Caki2 (cell line): ENCODE measurements at places on chromosomes 6 and 20.

GRCh38 chr20:37878835-37879599 lies 23.9 kb upstream of the VSTM2L start:
- no peak for DNase-seq

DNA sequence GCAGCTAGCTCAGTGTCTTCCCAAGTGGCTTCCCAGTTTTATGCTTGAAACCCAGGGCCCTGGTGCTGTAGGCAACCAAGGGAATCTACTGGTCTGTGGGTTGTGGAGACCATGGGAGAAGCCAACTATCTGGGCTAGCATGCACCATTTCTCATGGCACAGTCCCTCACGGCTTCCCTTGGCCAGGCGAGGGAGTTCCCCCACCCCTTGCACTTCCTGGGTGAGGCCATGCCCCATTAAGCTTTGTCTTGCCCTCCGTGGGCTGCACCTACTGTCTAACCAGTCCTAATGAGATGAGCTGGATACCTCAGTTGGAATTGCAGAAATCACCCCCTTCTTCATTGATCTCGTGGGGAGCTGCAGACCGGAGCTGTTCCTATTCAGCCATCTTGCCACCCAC lies 1152.0 kb downstream of the KHDRBS2 start:
- no peak for DNase-seq

- DNase-seq, result peak; percentile 57
These were observed 100.0 kb upstream of the CITED2 start for GRCh38 chr6:139474145-139475108.

DNA sequence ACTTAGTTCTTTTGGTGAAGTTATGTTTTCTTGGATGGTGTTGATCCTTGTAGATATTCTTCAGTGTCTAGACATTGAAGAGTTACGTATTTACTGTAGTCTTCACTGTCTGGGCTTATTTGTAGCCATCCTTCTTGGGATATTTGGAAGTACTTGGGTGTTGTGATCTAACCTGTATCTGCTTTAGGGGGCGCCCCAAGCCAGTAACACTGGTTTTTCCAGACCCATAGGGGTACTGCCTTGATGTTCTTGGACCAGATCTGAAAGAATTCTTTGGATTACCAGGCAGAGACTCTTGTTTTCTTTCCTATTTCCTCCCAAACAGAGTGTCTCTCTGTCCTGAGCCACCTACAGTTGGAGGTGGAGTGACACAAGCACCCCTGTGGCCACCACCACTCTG lies 309.1 kb upstream of the IMPG1 start:
- DNase-seq, result no peak

DNA sequence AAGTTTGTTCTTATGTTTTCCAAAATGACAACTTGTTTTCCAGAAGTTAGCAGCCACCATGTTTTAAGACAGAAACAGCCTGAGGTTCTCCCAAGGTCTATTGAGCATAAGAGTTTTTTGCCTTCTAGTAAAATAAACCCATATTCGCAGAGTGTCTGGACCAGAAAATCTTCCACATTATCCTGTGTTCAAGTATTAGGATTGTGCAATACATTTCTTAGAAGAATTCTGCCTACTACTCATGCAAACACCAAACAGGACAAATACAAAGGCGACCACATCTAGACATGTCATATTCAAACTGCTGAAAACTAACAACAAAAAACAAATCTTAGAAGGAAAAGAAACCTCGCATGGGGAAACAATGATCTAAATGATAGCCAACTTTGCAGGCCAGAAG lies 145.4 kb upstream of the AHI1 start:
- no peak for DNase-seq

DNA sequence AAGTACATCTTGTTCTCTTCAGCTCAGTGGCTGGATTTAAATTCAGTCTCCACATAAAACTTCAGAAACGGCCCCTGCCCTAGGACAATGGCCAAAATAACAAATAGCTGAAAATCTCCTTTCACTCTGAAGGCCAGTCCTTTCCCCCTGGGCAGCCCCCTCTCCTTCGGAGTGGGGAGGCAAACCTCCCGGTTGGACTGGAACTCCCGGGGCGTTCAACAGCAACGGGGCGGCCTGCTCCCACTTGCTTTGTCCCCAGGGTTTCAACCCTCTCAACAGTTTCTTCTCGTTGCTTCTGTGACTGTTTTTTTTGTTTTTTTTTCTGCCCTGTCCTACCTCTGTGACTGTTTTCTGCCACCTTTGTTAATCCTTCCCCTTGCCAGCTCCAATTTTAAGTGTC lies 102.6 kb upstream of the DUSP22 start:
- no peak for DNase-seq

GRCh38 chr6:10434235-10434634 lies 19.4 kb upstream of the TFAP2A start:
- DNase-seq, result no peak

DNA sequence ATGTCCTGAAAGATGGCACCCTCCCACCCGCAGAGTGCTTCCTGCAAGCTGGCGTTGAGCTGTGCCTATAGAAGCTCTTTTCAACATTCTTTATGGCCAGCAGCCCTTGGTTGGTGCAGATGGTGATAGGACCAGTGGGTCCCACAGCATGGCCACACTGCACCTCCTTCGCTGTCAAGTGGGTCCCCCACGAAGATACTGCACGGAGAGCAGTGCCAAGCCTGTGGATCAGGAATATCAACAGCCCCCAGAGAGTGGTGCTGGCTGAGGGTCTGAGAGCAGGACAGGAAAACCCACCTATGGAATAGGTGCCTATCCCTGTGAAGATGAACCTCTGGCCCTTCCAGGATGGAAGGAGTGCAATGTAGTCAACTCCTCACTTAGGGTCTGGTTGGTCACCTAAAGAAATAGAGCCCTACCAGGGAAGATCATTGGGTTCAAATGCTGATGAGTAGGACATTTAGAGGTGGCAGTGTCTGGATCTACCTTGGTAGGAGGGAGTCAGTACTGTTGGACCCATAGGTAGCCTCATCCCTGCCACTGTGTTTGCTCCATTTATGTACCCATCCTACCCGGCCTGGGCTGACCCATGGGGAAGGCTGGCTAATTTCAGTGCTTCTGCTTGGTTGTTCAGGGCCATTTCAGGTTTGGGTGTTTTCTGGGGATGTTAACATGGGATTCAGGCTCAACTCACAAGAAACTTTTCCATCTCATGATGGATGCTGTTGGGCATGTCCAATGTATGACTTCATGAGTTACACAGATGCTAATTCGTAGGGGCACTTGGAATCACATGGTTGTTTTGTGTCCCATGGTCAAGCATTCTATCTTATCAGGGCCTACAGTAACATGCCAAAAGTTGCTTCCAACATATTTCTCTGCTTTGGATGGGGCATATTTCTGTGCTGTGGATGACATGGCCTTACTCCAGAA lies 33.4 kb upstream of the MICB start:
- no peak for DNase-seq
